ENCODE measurements at places on chromosomes 5 and 9.
A peak's percentile ranks its signal among the peaks of the same experiment; 100 is the strongest.

GRCh38 chr9:69232135-69232534 lies 58.1 kb downstream of the TJP2 start:
- DNase-seq: no peak

DNA sequence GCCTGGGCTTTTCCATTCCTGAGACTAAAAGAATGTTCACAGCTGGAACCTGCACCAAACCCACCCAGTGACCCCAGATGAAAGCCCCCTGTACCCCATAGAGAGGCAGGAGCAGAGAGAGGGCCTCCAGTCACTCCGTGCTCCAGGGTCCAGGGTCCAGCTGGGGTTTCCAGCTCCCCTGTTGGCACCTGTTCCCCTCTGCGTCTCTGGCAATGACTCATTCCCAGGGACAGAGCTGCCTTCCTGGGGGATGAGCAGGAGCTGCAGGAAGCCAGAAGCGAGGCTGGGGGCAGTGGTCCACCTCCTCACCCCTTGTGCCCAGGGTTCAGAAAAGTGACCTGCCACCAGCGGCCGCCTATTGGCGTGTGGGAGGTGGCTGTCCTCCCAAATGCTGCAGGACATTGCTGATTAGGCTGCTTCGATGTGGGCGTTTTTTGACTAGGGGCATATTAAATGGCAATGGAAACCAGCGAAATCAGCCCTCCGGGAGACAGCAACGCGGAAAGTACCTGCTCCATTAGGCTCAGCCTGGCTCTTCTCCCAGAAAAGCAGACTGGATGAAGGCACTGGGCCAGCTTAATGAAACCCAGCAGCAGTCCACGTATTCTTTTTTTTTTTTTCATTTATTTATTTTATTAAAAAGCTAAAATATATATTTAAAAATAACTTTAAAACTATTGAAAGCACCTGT lies 97.4 kb downstream of the DAP start:
- peak; percentile 23 for DNase-seq

DNA sequence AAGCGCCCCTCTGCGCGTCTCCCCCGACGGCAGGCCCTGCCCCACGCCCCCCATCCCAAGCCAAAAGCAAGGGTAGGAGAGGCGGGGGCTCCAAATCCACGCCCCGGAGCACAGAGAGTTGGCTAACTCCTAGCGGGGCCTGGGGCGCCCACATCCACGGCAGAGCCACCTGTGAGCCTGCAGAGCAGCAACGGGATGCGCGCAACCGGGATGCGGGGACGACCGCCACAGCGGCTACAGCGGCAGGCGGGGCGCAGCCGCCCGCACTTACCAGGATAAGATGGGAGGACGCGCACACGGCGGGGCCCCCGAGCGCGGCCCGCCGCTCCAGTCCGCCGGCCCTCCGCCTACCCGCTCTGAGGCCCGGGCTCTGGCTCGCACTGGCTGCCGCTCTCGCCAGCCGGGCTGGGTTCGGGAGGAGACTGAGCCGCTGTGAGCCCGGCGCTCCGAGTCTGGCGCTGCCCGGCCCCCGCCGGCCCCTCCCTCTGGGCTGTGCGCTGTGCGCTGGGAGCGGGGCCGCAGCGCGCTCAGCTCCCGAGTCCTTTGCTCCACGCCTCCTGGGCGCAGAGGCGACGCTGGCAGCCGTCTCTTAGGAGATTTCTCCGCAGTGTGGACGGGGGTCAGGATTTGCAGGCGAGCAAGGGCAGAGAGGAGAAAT lies at the start of gene SLC24A2:
SLC24A2 (minus strand) TSS at position 424 of the 658 bp plus-strand sequence.
- no peak for DNase-seq

DNA sequence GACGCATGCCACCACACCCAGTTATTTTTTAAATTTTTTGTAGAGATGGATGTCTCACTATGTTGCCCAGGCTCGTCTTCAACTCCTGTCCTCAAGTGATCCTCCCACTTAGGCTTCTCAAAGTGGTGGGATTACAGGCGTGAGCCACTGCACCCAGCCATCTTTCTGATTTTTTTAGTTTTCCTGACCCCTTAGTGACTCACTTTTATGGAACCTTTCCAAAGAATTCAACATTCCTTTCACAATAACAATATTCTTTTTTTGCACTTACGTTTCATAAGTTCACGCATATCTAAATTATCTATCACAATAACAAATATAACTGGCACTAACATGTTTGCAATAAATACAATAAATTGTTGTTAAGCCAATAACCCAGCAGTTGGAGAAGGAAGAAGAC lies 8.5 kb downstream of the ELOVL7 start:
- DNase-seq: no peak

GRCh38 chr5:147075187-147075586 lies 159.6 kb upstream of the STK32A start:
- no peak for DNase-seq

DNA sequence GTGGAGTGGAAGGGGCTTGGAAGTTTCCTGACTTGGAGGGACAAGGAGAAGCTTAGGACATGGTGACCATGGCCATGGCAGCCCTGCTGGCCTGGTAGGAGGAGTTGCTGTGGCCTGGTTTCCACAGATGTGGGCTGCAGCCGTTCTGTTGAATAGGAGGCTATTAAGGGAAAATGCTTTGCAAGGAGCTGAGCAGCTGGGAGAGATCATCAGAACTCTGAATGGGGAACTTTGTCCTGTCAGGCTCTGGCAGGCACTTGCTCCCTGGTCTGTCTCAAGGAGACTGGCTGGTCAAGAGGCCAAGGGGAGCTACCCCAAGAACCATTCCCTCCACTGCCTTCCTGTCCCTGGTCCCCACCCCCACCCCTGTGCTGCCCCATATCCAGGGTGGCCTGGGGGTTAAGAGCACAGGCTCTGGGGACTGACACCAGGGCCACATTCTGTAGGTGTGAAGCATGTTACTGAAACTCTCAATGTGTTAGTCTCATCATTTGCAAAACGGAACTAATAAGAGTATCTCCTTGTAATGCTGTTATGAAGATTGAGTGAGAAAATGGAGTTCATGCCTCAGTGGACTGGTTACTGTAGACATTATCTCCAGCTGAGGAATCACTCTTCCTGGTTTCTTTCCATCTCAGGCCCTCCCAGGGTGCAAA lies 84.0 kb upstream of the ARAP3 start:
- DNase-seq: no peak

GRCh38 chr5:61687371-61687770 lies 355.3 kb downstream of the ZSWIM6 start:
- no peak for DNase-seq

GRCh38 chr5:158992037-158992740 lies 107.5 kb downstream of the EBF1 start:
- DNase-seq: no peak

DNA sequence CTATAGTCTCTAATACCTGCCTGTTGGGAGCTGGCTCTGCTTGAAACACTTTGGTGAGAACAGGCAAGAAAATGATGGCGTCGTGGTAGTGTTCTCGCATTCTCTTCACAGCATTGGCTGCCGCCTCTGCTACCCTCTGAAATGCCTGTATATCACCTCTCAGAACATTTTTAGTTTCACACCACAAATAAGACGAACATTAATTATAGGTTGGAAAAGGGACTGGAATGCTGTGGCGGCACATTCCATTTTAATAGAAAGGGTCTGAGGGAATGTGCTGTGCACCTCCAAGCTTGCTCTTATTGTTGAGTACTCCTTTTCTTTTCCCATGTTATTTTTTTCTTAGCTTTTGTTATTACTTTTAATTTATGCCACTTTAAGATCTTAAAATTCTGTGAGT lies 134.6 kb upstream of the HMHB1 start:
- DNase-seq: no peak
